ENCODE measurements at places on chromosomes 6 and 20. TPM values are rescaled to one million over a fixed set of nuclear protein-coding genes. Genes with fewer than 3 reads are reported as not detected.

The PRSS35 gene
- total RNA-seq = not detected

The CFB gene
- 1.3 TPM for total RNA-seq

The ADGRB3 gene
- total RNA-seq = under 0.01 TPM

The BPIFA1 gene
- not detected for total RNA-seq

The DYNLT2 gene
- total RNA-seq = 0.97 TPM

The IL22RA2 gene
- total RNA-seq = not detected

The MAPK14 gene
- total RNA-seq = 75.2 TPM

The SPATS1 gene
- not detected for total RNA-seq

The ISM1 gene
- not detected for total RNA-seq

The ZBTB12 gene
- 2.6 TPM for total RNA-seq

The EDN1 gene
- 229 TPM for total RNA-seq

The SOBP gene
- 1.7 TPM for total RNA-seq

The EPPIN gene
- total RNA-seq = not detected

The TOP1 gene
- total RNA-seq = 23.4 TPM

The PRR3 gene
- 2.6 TPM for total RNA-seq

The PRND gene
- 0.15 TPM for total RNA-seq

The NT5E gene
- 239 TPM for total RNA-seq

The CASS4 gene
- not detected for total RNA-seq

The CYP24A1 gene
- not detected for total RNA-seq

The B3GAT2 gene
- not detected for total RNA-seq

The DHX16 gene
- total RNA-seq = 41.0 TPM

The SLC22A3 gene
- 0.32 TPM for total RNA-seq

The RIPOR2 gene
- total RNA-seq = 0.46 TPM

The TNF gene
- total RNA-seq = under 0.01 TPM

The THBS2 gene
- total RNA-seq = 3.6 TPM

The C6orf132 gene
- not detected for total RNA-seq

The TCF21 gene
- 0.15 TPM for total RNA-seq

The RFX6 gene
- not detected for total RNA-seq

The EYA2 gene
- total RNA-seq = not detected

The C6orf15 gene
- not detected for total RNA-seq

All from epithelial cell of umbilical artery (primary cell).